A549 treated with Mapracorat at 1 μM for 4 hours (cell line): ENCODE measurements at places on chromosomes 6 and 20. TPM values are rescaled to one million over a fixed set of nuclear protein-coding genes. Genes with fewer than 3 reads are reported as not detected.

Gene PROKR2
- not detected in 5 replicates for total RNA-seq

Gene MAPK13
- total RNA-seq, result 0.28 to 1.00 TPM (median 0.74 TPM) in 5 replicates

Gene CASS4
- total RNA-seq, result 0.05 to 0.06 TPM in 2 of 5 replicates, not detected in the others

Gene DEFB113
- total RNA-seq, result not detected in 5 replicates

Gene HLA-DQA1
- total RNA-seq, result not detected in 5 replicates
